Muscle of leg (tissue), 16 donors: ENCODE measurements at places on chromosomes 12 and 14. TPM values are rescaled to one million over a fixed set of nuclear protein-coding genes. Genes with fewer than 3 reads are reported as not detected.
A peak's percentile ranks its signal among the peaks of the same experiment; 100 is the strongest.

DNA sequence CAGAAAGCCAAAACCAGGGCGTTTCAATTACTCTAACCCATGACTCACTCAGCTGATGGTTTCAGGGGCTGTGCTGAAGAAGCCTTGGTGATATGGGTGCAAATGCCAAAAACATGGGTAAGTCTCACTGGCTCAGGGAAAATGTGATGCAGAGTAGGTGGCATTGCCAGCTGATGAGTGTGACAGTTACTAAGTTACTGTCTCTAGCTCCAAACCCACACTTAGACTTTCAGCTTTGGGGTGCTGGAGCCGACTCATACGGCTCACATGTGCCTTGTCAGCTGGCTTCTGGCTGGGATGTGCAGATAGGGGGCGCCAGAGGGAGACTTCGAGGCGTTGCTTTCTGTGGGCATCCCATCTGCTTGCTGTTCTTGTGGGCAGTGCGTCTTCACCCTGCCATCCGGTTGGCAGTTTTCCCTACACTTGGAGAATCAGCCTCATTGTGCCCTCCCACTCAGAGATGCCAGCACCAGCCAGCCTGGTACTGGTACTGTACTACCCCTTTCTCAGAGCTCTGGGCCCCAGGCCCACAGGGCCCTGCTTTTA is 11.1 kb upstream of the KRT7 start:
- no peak for DNase-seq
- H3K4me3 ChIP-seq, result no peak overlapping the region
- H3K4me1 ChIP-seq, result peaks cover 3% of the 10 kb centered on the region
- peaks cover 25% of the 10 kb centered on the region for H3K27me3 ChIP-seq
- H3K36me3 ChIP-seq, result no peaks in the 10 kb centered on the region

- H3K27me3 ChIP-seq, result peaks cover 12% of the 10 kb centered on the region
- no peaks in the 10 kb centered on the region for H3K36me3 ChIP-seq
- DNase-seq, result no peak
- H3K4me1 ChIP-seq, result peaks cover 15% of the 10 kb centered on the region
- H3K4me3 ChIP-seq, result no peak overlapping the region
These were observed 20.5 kb downstream of the DIO3 start for GRCh38 chr14:101581806-101582205.

GRCh38 chr12:2393016-2393415 is 340.2 kb downstream of the CACNA1C start:
- H3K36me3 ChIP-seq, result no peaks in the 10 kb centered on the region
- H3K27ac ChIP-seq, result no peak overlapping the region
- H3K27me3 ChIP-seq, result peaks cover 2% of the 10 kb centered on the region
- peaks cover 9% of the 10 kb centered on the region for H3K4me1 ChIP-seq

DNA sequence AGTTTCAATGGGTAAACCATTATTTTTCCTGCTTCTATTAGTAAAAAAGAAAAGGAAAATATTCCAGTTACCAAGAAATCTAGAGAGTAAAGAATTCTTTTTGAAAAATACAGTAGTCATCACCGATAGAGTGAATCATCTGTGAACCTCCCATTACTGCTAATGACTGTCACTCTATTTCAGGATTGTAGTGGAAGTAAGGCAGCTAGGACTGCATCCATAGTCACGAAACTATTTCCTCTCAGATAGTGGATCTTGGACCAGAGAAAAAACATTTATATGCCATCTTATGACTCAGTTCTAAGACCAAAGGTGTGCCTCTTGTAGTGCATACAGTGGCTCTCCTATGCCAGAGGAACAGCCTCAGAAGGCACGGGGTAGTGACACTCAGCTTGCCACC is 173.9 kb upstream of the PLEKHA5 start:
- no peaks in the 10 kb centered on the region for H3K36me3 ChIP-seq
- no peak overlapping the region for H3K4me3 ChIP-seq
- DNase-seq, result no peak
- H3K27me3 ChIP-seq, result no peaks in the 10 kb centered on the region
- H3K4me1 ChIP-seq, result no peaks in the 10 kb centered on the region
- no peak overlapping the region for H3K27ac ChIP-seq

GRCh38 chr12:52531566-52532300 is 11.5 kb upstream of the KRT5 start:
- H3K27ac ChIP-seq, result no peak overlapping the region
- peak; percentile 37 for DNase-seq
- peaks cover 12% of the 10 kb centered on the region for H3K4me1 ChIP-seq
- no peaks in the 10 kb centered on the region for H3K27me3 ChIP-seq
- H3K4me3 ChIP-seq, result no peak overlapping the region

DNA sequence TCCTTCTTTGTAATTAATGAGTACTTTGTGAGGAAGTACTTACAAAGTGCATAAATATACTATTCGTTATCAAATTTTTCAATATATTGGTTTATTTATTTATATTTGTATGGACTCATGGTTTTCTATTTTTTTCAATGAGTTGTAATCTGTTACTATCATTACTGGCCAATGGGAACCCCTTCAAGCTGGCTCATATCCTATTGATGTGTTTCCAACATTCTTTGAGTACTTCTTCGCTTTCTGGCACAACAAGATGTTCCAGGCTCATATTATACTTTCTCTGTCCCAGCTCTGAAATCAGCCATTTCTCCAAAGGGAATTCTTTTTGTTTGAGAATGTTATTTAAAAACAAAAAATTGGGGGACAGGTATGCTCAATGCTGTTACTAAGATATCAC is 17.5 kb downstream of the YBX3 start:
- no peaks in the 10 kb centered on the region for H3K27me3 ChIP-seq
- peaks cover 43% of the 10 kb centered on the region for H3K36me3 ChIP-seq
- H3K4me1 ChIP-seq, result no peaks in the 10 kb centered on the region

DNA sequence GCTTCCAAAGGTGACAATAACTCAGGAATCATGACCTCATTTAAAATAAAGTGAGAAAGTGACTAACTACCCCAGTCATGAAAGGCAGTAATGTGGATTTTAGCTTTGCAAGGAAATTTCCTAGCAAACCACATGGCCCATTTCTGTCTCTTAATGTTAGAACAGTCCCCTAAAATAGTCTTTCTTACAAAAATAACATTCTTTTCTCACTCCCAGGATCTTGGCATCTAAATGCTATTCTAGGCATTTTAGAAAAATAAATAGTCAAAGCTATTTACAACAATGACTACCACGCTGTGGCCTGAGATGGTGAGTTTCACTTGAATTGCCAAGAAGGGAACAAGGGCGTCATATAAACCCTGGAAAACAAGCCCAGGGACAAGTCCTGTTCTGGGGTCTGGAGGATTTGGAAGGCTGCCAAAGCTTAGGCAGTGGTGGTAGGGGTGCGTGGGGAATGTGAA is 101.2 kb upstream of the CCDC175 start:
- no peak overlapping the region for H3K4me3 ChIP-seq
- DNase-seq, result no peak
- H3K4me1 ChIP-seq, result no peaks in the 10 kb centered on the region
- H3K27me3 ChIP-seq, result no peaks in the 10 kb centered on the region

GRCh38 chr14:99667821-99668220 is 16.3 kb upstream of the CYP46A1 start:
- no peak overlapping the region for H3K27ac ChIP-seq
- no peak overlapping the region for H3K4me3 ChIP-seq
- peaks cover 4% of the 10 kb centered on the region for H3K27me3 ChIP-seq
- H3K36me3 ChIP-seq, result peaks cover 4% of the 10 kb centered on the region
- H3K4me1 ChIP-seq, result peaks cover 2% of the 10 kb centered on the region

- H3K4me3 ChIP-seq, result no peak overlapping the region
- H3K27me3 ChIP-seq, result no peaks in the 10 kb centered on the region
- H3K27ac ChIP-seq, result no peak overlapping the region
- no peak for DNase-seq
- H3K36me3 ChIP-seq, result peaks cover 58% of the 10 kb centered on the region
These were observed 20.1 kb downstream of the ATP6V0A2 start for GRCh38 chr12:123732251-123732650.

DNA sequence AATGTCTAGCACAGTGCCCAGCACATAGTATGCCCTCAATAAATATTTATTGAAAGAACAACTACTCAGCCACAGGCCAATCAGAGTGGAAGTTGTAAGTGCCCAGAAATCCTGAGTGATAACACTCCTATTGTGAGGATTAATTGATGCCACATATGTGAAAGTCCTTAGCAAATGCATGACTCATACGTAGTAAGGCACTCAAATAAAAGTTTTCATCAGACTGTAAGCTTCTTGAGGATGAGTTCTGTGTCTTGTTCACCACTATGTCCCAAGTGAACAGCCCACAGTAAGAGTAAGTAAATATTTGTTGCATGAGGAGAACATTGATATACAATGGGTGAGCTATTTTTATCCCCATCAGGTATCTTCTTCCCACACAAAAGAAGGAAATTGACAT is 24.7 kb upstream of the ANO6 start:
- H3K4me3 ChIP-seq, result no peak overlapping the region
- no peak overlapping the region for H3K27ac ChIP-seq
- no peaks in the 10 kb centered on the region for H3K36me3 ChIP-seq
- H3K27me3 ChIP-seq, result no peaks in the 10 kb centered on the region

GRCh38 chr14:47322751-47323150 is 352.7 kb downstream of the MDGA2 start:
- H3K4me1 ChIP-seq, result no peaks in the 10 kb centered on the region
- H3K27me3 ChIP-seq, result no peaks in the 10 kb centered on the region
- H3K4me3 ChIP-seq, result no peak overlapping the region

GRCh38 chr14:45679853-45680252 is 426.9 kb upstream of the MIS18BP1 start:
- H3K27ac ChIP-seq, result no peak overlapping the region
- no peaks in the 10 kb centered on the region for H3K27me3 ChIP-seq
- no peak overlapping the region for H3K4me3 ChIP-seq
- no peaks in the 10 kb centered on the region for H3K4me1 ChIP-seq
- DNase-seq, result no peak
- H3K36me3 ChIP-seq, result no peaks in the 10 kb centered on the region

DNA sequence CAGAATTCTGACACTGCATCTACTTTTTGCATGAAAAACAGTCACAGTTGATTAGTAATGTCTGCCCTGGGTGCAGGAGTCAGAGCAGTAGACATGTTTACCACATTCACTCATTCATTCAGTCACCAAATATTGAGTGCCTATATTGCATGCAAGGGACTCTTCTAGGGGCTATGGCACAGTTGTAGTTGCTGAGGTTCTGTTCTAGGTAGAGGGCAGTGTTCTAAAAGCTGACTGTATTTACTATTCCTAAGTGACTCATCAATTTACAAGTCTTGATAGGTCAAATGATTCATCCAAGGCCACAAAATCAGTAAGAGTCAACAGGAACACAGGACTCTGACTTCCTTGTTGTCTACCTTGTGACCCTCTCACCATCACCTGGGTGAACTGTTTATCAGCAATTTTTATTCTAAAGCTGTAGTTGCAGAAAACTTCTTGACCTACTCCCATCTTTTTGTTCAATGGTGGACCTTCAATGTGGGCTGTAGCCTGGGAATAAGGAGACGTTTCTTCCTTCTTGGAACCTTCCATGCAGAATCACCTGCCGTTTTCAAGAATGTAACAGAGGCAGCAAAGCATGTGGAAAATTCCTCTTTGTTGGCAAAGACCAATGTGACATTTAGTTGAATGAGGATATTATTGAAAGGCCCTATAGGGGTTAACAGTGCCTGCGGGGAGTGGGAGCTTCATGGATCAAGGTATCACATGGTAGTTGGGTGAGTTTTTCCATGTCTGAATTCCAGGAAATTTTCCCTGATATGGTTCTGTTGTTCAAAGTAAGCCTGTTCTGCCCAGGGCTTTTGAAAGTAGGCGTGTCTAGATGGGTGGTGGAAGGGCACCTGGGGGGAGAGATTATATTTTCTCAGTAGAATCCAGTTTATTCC is 223.2 kb downstream of the KTN1 start:
- H3K36me3 ChIP-seq, result no peaks in the 10 kb centered on the region
- no peaks in the 10 kb centered on the region for H3K27me3 ChIP-seq
- no peak overlapping the region for H3K27ac ChIP-seq
- no peak for DNase-seq
- H3K4me1 ChIP-seq, result peaks cover 10% of the 10 kb centered on the region

GRCh38 chr12:9041321-9041720 is 52.0 kb downstream of the KLRG1 start:
- H3K4me1 ChIP-seq, result no peaks in the 10 kb centered on the region
- no peaks in the 10 kb centered on the region for H3K27me3 ChIP-seq
- no peak overlapping the region for H3K4me3 ChIP-seq
- H3K27ac ChIP-seq, result no peak overlapping the region
- DNase-seq, result no peak
- H3K36me3 ChIP-seq, result no peaks in the 10 kb centered on the region

- no peaks in the 10 kb centered on the region for H3K27me3 ChIP-seq
- no peak overlapping the region for H3K27ac ChIP-seq
- no peak overlapping the region for H3K4me3 ChIP-seq
- H3K36me3 ChIP-seq, result no peaks in the 10 kb centered on the region
- DNase-seq, result no peak
These were observed 57.8 kb downstream of the LRP6 start for GRCh38 chr12:12209043-12209442.

GRCh38 chr14:61125041-61125866 is 144.2 kb downstream of the SLC38A6 start:
- H3K4me3 ChIP-seq, result no peak overlapping the region
- H3K4me1 ChIP-seq, result peaks cover 56% of the 10 kb centered on the region
- DNase-seq, result peak; percentile 92
- H3K27me3 ChIP-seq, result no peaks in the 10 kb centered on the region

- H3K4me1 ChIP-seq, result peaks cover 13% of the 10 kb centered on the region
- no peak for DNase-seq
- no peak overlapping the region for H3K4me3 ChIP-seq
- H3K27me3 ChIP-seq, result no peaks in the 10 kb centered on the region
- peaks cover 78% of the 10 kb centered on the region for H3K36me3 ChIP-seq
- no peak overlapping the region for H3K27ac ChIP-seq
These were observed 13.1 kb downstream of the PGAM5 start for GRCh38 chr12:132723764-132724140.

DNA sequence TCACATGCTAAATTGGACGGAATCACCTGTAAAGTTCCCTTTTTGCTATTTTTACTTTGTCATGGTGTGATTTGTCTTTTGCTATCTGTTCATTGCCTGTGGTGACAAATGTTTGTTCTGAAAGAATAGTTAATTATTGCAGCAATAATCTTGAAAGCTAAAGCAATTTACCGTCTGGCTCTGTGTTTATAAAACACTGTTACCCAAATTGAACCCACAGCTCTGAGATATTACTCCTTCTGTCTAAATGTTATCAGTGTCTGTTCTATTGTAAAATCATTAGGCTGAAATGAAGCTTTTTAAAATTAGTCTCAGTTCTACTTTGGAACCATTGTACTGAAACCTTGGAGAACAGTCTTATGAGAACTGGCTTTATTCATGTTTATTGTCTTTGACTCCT is 42.5 kb downstream of the TMX1 start:
- no peak overlapping the region for H3K27ac ChIP-seq
- H3K4me1 ChIP-seq, result no peaks in the 10 kb centered on the region
- H3K36me3 ChIP-seq, result no peaks in the 10 kb centered on the region
- no peak overlapping the region for H3K4me3 ChIP-seq
- DNase-seq, result no peak
- H3K27me3 ChIP-seq, result no peaks in the 10 kb centered on the region

The ALDH1L2 gene
- total RNA-seq, result 7.5 TPM

The IL22 gene
- not detected for total RNA-seq

The DENR gene
- total RNA-seq, result 37.3 TPM

The TNS2 gene
- total RNA-seq, result 49.3 TPM

The TAS2R9 gene
- total RNA-seq, result not detected

The MMP17 gene
- total RNA-seq, result 4.0 TPM

The FAM186B gene
- total RNA-seq, result 0.18 TPM

The CHGA gene
- not detected for total RNA-seq

The SLC25A3 gene
- 705 TPM for total RNA-seq
